LHCN-M2 (cell line): ENCODE measurements at places on chromosomes 1 and 21.

DNA sequence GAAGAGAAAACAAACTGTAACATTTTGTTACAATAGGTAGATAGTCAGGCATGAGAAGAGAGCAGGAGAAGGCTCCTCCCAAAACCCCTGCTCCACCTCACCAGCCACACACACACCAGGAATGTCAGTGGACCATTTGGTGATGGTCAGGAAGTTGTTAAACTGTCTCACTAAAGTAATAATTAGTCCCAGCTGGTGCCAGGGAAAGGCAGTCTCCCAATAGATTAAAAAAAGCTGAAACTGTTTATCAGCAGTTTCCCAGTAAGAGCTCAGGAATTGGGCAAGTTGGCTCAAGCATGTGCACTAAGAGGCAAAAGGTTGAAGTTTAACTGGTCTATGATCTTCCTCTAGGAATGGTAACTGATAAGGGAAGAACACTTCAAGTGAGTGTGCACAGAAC is 249.6 kb downstream of the COL11A1 start:
- DNase-seq = no peak

- peak; percentile 14 for DNase-seq
Measured at GRCh38 chr1:35475856-35476674, 81.1 kb downstream of the KIAA0319L start.

- DNase-seq = peak; percentile 28
Measured at GRCh38 chr1:155207806-155208540, at the start of gene THBS3. Gene THBS3 (minus strand): TSS chr1:155207897. CDS start chr1:155207876, 21 bp downstream.

DNA sequence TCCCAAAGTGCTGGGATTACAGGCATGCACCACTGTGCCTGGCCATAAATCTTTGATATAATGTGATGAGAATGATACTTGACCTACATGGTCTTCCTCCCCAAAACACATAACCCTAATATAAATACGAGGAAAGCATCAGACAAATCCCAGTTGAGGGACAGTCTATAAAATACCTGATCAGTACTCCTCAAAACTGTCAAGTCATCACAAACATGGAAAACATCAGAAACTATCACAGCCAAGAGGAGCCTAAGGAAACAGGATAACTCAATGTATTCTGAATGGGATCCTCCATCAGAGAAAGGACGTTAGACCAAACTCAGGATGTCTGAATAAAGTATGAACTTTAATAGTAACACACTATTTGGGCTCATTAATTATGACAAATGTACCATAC is 172.4 kb downstream of the NTPCR start:
- no peak for DNase-seq

DNA sequence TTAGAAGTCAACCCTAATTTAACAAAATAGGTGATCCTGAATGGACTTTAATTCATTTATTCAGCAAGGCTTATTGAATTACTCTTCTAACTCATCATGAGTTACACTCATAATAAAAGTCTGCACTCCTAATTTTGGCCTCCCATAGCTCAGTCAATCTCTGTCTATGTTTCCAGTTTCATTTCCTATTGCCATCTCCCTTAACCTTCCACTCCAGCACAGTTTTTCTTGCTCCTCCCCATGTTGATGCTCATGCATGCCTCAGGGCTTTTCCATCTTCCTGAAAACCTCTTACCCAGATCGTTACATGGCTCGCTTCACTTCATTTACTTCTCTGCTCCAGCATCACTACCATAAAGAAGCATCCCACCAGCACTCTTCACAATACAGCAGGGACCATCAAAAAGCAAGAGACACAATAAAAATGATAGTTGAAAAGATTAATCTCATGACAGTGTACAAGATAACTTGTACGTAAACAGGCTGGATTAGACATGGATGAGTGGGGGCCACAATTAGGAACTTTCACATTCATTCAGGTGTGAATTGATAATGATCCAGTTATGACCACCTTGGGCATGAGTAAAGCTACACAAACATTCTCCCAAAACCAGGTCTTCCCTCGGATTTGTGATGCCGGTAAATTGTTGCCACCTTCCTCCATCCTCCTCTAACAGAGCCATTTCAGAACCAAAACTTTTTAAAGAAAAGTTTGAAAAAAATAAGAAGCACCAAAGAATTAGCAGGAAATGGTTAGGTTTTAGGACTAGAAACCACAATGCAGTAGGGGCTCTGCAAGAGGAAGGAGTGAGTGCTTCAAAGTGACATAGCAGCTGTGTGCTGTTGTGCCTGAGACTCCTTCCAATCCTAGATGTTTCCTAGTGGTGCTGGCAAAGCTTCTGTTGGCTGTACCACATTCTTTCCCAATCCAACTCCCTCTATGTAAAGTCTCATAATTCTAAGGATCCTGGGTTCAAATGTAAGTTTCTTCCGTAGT is 89.8 kb downstream of the OLFML2B start:
- DNase-seq = peak; percentile 59

DNA sequence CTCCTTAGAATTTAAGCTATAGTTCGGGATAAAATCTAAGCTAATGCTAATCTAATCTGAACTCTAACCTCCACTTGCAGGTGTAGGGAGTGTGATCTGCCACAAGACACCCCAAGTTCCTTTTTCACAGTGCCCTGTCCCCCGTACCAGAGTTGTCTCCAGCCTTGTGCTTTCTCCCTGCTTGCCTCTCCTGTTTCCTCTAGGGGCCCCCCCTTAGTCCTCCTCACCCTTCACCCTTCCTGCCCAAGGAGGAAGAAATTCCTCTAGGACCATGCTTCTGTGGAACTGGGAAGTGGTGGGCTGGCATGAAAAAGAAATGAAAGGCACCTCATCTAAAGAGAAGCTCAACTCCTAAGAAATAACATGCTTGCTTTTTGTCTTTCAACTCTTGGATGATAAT is 50.2 kb upstream of the BCL9 start:
- DNase-seq = no peak

GRCh38 chr1:243733670-243734307 is 116.3 kb downstream of the AKT3 start:
- no peak for DNase-seq

- no peak for DNase-seq
Measured at GRCh38 chr1:36613721-36614120, 131.0 kb upstream of the CSF3R start.

DNA sequence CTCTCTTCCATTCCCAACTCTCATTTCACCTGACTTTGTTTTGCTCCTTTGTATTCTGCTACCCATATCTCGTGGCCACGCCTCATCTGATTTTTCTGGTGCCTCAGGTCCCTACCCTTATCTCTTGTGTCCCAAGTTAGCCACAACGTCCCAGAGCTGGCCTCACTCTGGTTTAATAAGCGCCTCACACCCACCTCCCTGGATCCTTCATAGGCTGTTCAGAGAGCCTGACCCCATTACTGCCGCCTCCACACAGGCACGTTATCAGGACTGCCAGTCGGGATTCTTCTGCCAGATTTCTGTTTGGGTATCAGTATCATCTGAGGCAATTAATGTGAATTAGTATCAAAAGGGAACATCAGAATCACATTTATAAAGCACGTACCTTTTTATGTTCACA is 34.7 kb upstream of the TMEM125 start:
- no peak for DNase-seq

GRCh38 chr1:14320518-14320917 is 278.0 kb upstream of the KAZN start:
- DNase-seq = peak; percentile 99

DNA sequence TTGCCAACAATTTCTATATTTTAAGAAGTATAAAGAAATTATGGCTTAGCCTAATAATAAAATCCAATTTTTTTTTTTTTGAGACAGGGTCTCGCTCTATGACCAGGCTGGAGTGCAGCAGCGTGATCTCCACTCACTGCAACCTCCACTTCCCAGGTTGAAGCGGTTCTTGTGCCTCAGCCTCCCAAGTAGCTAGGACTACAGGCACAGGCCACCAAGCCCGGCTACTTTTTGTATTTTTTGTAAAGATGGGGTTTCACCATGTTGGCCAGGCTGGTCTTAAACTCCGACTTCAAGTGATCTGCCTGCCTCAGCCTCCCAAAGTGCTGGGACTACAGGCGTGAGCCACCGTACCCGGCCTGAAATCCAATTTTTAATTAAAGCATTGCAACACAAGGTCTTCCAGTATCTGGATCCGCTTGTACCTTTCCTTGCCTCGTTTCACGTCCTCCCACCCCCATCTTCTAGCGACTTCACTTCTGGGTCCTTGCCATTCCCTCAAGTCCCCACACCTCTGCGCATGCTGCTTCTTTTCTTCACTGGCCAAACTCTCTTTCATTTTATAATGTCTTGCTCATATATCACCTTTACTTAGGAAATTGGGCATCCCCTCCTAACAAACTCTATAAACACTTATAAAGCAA is 2.3 kb downstream of the FUBP1 start:
- DNase-seq = no peak

DNA sequence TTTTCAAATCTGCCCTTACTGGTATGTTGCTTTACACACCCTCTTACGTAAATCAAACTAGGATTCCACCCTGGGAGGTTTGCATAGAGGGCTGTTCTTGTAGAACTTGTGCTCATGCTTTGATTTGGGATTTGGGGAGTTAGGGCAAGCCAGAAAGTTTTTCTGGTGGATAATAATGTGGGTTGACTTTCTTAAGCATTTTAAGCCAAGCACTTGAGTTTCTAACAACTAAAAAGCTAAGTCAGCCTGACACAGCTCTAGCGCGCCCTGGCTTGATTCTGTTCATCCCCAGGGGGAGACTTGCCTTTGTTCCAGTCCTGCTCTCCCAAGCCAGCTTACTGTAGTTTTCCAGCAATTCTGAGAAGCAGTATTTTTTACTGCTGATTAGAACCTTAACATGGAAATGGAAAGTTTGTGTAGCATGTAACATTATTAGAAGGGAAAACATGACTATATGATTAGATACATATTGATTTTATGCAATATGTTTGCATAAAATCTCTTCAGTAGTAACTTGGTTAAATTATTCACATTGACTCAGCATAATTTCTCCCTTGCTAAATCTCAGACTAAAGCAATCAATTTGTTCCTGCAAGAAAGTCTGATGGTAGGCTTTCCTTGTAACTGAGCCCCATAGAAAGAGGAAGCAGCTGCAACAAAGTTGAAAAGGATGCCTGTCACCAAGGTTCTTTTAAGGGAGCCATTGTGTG is 11.0 kb upstream of the PGD start:
- peak; percentile 75 for DNase-seq

GRCh38 chr1:169812131-169812530 is 17.4 kb upstream of the METTL18 start:
- DNase-seq = no peak

DNA sequence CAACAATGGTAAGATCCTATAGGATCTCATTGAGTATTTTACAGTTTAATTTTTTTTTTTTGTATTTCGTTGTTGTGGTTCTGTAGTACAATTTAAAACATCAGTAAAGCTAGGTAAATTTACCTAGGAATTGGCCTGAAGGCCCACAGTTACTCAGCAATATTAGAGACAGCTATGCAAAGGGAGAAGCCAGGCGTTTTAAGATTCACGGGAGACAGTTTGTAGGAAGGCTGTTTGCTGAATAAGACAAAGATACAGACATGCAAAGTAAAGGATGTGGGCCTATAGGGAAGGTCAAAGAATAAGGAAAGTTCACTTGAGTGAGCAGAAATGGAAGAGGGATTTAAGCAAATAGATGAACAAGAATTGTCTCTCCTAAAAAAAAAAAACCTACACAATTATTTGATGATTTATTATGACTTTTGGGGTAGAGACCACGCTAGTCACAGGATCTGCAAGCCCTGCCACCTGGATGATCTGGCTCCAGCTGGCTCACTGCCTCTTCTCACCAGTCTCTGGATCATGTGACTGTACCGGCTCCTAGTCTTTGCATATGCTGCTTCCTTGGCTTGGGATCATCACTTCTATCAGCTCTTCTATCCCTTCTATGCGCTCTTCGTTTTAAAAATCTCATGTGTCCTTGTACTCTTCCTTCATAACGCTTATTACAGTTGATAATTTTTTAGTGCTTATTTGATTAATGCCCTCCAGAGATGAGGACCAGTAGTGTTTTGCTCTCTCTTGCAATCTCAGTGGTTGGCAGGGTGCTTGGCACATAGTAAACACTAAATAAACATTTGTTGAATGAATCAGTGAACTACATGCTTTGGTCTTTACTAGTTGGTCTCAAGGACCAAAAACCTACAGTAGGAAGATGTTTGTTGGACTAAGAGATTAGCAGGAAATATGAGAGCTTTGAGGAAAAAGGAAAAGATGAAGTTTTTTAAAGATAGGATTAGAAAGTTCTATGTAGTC is 14.1 kb downstream of the DYRK1A start:
- no peak for DNase-seq

DNA sequence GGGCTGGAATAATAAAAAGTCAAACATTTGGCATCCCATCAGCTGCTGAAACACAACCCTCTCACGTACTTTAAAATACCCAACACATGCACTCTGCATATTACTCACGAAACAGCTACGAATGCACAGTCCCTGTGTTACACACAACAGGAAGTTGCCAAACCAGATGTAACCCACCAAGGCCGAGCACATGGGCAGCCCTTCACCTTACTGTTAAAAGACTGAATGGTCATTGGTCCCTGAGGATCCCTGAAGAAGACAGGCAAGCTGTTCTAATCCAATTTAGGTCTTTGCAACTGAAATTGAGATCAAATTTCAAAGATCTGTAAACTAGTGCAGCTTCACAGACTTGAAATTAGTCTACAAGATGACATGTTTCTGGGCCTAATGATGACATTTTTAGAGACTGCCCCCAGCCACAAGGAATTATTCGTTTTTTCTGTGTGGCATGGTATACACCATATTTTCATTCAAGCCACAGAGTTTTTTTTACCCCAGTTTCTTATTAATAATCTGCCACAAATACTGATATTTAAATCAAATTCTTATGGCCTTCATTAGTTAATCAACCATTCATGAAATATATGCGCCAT is 25.6 kb upstream of the IER5 start:
- DNase-seq = peak; percentile 84

DNA sequence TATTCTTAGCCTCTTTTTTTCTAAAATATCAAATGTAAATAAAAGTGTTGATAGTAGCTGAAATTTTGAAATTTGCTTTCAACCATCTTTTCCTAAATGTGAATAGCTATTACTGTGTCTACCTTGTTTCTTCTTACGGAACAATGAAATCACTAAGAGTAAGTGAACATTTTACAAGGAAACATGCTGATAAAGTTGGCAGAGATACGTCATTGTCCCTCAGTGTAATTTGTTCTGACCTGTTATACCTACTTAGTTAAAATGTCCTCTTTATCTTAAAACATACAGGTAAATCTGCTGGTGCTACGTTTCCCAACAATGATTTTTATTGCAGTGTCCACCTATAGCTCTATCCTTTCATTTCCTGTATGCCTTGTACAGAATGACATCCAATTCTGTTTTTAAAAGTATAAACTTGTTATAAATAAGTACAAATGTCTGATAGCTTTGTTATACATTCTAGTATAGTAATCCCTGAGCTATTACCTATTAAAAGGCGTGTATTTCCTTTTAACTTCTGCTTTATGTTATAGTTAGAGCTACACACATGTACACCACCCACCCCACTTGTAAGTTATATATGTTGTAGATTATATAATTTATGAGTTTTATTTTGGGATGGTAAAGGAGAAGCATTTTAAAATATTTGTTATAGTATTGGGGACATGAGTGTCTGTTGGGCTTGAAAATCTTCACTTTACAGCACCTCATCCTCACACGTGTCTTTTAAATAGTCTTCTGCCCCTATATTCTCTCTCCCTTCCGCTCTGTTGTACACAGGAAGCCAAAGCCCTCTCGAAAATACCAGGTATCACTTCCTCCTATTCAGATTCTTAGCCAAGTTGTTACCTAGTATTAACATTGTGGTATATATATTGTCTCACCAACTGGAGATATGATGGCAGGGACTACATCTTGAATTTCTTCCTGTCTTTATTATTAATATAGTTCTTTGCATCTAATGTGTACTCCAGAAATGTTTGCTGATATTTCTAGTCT is 25.2 kb downstream of the LAMC1 start:
- DNase-seq = no peak
